Activated T-helper 9 cell treated with anti-CD3 and anti-CD28 coated beads, Interleukin-2, amount 50 U/mL, for 16 hours (primary cell): ENCODE measurements at places on chromosomes 11 and 22.

- DNase-seq: no peak
Observed at GRCh38 chr11:75655605-75656004, 13.2 kb downstream of the MAP6 start.

DNA sequence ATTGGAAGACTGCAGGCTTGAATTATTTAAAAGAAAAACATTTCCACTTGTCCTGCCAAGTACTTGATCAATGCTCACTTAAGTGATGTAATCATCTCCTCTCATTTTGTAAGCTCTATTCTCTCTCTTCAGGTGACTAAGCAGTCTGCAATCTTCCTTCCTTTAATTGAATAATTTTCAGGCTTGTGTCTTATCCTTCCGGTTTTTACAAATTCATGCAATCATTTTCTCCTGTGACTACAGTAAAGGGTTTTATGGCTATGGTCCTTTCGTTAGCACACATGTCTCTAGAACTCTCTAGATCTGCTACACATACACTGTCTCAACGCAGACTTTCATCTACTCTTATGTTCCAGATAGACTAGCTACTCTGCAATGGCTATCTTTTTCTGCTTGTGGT is 12.6 kb upstream of the UPB1 start:
- no peak for DNase-seq

DNA sequence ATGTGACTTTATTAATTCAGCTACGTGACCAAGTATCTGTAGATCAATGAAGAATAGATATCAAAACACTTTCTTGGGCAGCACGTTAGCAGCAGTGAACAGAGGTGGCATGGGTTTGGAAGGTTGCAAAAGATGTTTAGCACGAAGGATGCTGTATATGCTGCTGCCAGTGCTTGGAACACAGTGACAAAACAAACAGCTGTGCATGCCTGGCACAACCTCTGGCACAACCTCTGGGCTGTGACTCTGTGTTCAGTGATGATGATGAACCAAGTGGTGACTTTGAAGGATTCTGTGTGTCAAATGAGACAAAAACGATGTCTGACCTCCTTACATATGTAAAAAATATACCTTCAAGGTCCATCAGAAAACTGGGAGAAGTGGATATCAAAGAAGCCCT is 104.7 kb downstream of the TBC1D22A start:
- no peak for DNase-seq

GRCh38 chr11:100328626-100329340 is 358.3 kb upstream of the ARHGAP42 start:
- DNase-seq: no peak

DNA sequence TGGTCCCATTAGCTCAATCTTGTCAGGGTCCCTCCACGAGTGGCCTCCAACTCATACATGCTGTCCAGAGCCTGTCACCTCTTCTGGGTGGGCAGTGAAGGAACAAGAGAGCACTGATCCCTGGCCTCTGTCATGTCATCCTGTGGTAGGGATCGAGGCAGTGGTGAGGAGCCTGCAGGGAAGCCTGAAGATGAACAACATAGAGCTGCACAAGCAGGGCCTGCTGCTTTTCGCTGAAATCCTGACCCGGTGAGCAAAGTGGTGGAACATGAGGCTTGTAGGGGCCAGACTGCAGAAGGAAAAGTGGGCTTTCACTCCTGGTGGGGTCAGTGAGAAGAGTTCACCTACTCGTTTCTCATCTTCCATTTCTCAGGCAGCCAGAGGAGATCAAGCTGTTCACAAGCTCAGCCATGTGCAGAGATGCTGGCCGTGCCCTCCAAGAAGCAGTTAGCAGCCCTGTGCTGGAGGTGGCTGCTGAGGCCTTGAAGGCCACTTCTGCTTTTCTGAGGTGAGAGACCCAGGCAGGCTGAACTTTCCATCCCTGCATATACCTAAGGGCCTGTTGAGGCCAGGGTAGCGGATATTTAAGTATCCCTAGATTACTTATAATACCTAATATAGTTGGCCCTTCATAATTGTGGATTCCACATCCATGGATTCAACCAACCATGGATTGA is 32.9 kb downstream of the MEI1 start:
- no peak for DNase-seq
